ENCODE measurements at places on chromosomes 1 and 21. TPM values are rescaled to one million over a fixed set of nuclear protein-coding genes. Genes with fewer than 3 reads are reported as not detected.

GRCh38 chr21:39686646-39687468 lies 58.1 kb upstream of the IGSF5 start:
- no peaks in the 10 kb centered on the region for H3K4me1 ChIP-seq
- no peak overlapping the region for H3K4me3 ChIP-seq
- H3K36me3 ChIP-seq, result no peaks in the 10 kb centered on the region
- H3K27ac ChIP-seq, result no peak overlapping the region
- H3K27me3 ChIP-seq, result no peaks in the 10 kb centered on the region

- DNase-seq, result no peak
- H3K36me3 ChIP-seq, result no peaks in the 10 kb centered on the region
- no peaks in the 10 kb centered on the region for H3K27me3 ChIP-seq
- no peak overlapping the region for H3K27ac ChIP-seq
Measured at GRCh38 chr1:150706091-150706490, 9.1 kb upstream of the GOLPH3L start.

- no peaks in the 10 kb centered on the region for H3K4me1 ChIP-seq
- H3K4me3 ChIP-seq, result no peak overlapping the region
- no peak overlapping the region for H3K27ac ChIP-seq
- DNase-seq, result no peak
- H3K36me3 ChIP-seq, result no peaks in the 10 kb centered on the region
Measured at GRCh38 chr21:43834146-43834905, 30.7 kb upstream of the AGPAT3 start.

GRCh38 chr1:47002211-47002610 lies 21.3 kb upstream of the CYP4X1 start:
- no peak for DNase-seq
- no peaks in the 10 kb centered on the region for H3K4me1 ChIP-seq
- H3K27ac ChIP-seq, result no peak overlapping the region

- H3K4me1 ChIP-seq, result no peaks in the 10 kb centered on the region
- no peaks in the 10 kb centered on the region for H3K36me3 ChIP-seq
- no peak overlapping the region for H3K27ac ChIP-seq
Measured at GRCh38 chr21:45613881-45614280, 29.6 kb upstream of the PCBP3 start.

The CLCA4 gene
- not detected for total RNA-seq

- peaks cover 3% of the 10 kb centered on the region for H3K4me1 ChIP-seq
- H3K4me3 ChIP-seq, result no peak overlapping the region
- H3K27me3 ChIP-seq, result no peaks in the 10 kb centered on the region
- no peaks in the 10 kb centered on the region for H3K36me3 ChIP-seq
Measured at GRCh38 chr1:66412704-66413103, 121.2 kb upstream of the SGIP1 start.

- H3K27me3 ChIP-seq, result no peaks in the 10 kb centered on the region
- no peak for DNase-seq
- no peak overlapping the region for H3K4me3 ChIP-seq
- no peaks in the 10 kb centered on the region for H3K36me3 ChIP-seq
- H3K4me1 ChIP-seq, result peaks cover 4% of the 10 kb centered on the region
Measured at GRCh38 chr1:97433094-97433823, 487.6 kb downstream of the DPYD start.

The SMIM1 gene
- total RNA-seq, result 10.3 TPM

Data from endodermal cell (in vitro differentiated cells).